ENCODE measurements at places on chromosomes 3 and 15.

DNA sequence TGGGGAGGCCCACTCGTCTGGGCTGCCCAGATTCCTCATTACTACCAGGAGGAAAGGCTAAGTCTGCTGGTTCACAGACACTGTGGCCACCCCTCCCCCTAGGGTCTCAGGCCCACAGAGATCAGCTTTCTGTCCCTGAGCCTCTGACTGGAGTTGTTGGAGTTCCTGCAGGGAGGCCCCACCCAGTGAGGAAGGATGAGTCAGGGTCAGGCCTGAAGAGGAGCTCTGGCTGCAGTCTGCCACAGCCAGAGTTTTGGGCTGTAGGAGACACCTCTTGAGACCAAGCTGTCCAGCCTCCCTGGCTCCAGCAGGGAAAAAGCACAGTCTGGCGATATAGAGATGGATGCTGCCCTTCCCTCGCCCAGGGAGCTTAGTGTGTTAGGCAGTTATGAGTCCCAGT, 720.9 kb upstream of the SEMA6D start:
- DNase-seq = no peak

DNA sequence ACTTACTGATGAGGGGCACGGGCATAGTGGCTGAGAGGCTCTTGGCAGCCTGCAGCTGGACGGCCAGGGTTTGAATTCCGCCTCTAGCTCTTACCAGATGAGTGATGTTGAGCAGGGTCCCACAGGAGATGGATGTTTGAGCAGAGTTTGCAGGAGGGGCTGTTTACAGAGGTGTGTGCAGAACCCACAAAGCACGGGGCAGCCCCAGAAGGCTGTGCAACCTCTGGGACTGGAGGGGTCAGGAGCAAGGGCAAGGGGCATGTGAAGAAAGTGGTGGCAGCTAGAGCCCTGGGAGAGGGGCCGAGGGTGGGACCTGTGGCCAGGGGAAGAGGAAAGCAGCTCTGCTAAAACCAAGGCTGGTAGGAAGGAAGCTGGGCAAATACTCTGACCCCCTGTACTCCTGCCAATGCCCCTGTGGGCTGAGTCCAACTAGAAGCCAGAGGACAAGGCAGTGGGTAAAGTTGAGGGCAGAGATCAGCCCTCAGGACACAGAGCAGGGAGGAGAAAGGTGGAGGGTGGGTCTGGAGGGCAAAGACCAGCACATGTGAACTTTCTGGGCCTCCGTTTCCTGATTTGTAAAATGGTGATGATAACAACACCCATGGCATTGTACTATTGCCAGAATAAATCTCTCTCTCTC, 53.9 kb upstream of the ITGA11 start:
- no peak for DNase-seq

DNA sequence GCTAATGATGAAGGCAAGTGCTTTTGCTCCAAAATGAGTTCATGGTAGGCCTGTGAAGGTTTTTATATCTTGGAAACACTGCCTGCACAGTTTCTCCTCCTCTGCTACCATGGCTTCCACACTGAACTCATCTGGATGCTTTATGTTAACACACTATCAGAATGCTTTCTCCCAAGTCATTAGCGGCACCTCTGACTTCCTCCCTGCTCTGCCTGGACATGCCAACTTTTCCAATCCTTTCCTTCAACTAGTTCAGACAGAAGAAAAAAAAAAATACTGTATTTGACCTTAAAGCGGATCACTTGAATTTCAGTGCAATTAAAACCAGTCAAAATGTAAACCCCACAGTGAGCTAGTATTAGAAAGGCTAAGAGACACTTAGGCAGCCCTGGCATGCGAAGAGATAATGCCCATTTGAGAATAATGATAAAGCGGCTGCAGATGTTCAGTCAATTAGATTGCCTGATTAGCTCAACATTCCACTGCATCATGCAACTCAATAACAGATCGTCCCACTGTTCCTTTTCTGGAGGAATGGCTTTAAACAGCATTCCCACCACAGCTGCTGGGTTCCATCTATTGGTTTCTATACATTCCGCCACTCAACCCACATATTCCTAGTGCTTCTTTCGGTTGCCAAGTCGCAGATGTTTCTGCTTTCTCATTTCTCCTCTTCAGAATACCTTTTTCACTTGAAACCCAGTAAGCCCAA, 51.7 kb downstream of the CNTN3 start:
- DNase-seq = no peak

GRCh38 chr3:12194209-12194608, 35.5 kb upstream of the TIMP4 start:
- no peak for DNase-seq

- no peak for DNase-seq
Measured at GRCh38 chr3:162437480-162437879, 940.9 kb downstream of the OTOL1 start.

GRCh38 chr3:59733041-59733809, 683.4 kb upstream of the CFAP20DC start:
- no peak for DNase-seq

DNA sequence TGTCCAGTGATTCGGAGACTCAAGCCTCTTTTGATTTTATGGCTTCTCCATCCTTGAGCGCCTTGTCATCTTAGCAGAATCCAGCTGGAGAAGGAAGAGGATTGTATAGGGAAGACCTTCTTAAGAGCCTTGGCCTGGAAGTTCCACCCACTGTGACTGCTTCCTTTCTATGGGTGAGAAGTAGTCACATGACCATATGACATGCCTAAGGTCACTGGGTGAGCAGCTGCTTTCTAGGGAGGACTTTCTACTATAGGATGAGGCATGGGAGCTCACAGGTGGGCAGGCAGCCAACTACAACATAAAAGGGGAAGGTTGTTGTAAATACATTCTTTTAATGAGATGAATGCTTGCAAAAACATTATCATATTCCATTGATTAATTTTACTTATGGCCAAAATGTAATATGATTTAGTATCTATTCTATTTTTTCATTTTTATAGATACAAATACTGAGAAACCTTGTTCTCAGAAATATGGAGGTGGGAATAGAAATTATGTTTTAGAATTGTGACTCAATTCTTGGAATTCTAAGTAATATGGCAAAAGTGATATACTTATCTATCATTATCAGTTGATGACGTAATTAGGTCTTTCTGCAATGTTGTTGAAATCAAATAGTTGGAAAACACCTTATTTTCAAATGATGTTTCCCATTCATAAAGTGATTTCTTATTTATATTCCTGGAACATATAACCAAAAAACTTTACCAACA, 53.6 kb upstream of the MINAR1 start:
- DNase-seq = no peak

DNA sequence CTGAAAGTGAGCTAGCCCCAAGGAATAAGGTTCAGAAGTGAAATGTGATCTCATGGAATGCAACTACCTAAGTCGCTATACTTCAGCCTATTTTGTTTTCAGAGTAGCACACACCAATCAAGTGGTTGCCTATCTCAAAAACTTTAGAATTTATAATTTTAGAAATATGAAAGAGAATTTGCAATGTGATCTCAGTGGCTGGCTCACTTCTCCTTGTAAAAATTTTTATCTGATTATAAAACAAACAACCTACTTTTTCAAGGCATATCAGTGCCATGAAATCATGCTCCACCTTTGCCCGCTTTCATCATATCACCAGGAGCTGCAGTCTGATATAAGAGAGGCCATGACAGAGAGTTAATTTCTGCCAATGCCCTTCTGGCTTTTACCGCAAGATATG, 47.3 kb downstream of the CLDN11 start:
- no peak for DNase-seq

- DNase-seq = no peak
Measured at GRCh38 chr3:126402178-126402577, 7.5 kb downstream of the CFAP100 start.

DNA sequence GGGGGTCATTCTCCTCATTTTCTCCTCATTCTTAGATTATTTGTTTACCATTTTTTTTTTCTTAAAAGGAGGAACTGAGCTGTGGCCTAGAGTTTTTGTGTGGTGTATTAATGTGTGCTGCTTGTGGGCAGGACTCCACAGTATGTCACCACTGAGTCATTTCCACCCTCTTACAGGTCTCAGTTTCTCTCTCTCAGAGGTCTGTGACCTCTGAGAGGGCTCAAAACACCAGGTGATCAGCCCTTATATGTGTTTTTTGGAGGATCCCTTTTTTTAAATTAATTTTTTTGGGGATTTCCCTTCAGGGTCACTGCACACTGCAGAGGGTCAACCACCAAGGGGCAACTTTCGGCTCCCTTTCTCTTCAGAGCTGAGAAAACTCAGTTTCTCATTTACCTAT, 166.4 kb downstream of the SUCNR1 start:
- no peak for DNase-seq

GRCh38 chr3:169659096-169659819, 4.3 kb downstream of the MECOM start:
- no peak for DNase-seq

GRCh38 chr15:98904544-98904943, 103.0 kb downstream of the PGPEP1L start:
- no peak for DNase-seq

DNA sequence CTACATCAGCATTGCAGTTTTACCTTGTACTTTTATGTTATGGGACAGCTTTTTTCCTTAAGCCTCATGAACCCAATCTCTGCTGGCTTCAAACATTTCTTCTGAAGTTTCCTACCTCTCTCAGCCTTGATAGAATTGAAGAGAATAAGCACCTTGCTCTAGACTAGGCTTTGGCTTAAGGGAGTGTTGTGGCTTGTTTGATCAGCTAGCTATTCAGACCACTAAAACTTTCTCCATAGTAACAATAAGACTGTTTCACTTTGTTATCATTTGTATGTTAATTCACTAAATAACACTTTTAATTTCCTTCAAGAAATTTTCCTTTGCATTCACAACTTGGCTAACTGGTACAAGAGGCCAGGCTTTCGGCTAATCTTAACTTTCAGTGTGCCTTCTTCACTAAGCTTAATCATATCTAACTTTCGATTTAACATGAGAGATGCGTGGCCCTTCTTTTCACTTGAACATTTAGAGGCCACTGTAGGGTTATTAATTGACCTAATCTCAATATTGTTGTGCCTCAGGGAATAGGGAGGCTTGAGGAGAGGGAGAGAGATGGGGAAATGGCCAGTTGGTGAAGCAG, 8.1 kb upstream of the TIGIT start:
- peak; percentile 45 for DNase-seq

DNA sequence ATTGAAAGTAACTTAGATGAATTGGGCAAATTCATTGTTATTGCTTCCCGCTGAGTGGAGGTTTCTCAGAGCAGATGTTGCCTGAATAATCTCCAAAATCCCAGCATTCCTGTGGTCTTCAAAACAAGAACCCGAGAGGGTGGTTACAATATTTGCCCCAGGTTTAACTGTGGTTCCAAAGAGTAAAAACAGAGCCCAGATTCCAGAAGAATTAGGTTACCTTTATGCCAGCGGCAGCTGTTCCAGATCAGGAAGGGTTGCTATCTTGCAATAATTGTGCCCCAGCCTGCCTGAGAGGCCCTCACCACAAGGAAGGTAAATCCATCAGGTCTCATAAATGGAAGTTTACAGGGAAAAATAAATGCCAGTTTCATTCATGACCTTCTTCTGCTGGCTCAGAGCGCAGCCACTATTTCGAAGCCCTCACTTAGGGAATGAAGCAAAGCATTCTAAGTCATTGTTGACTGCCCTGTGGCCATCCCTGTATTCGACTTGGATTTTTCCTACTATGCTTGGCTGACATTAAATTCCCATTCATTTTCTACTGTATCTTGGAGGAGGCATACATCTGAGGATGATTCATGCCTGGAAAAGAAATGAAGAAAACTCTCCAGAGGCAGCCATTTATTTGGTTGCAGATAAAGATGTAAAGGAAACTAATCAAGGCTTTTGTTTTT, 54.6 kb downstream of the SSUH2 start:
- no peak for DNase-seq

GRCh38 chr3:117671722-117672318, 962.2 kb downstream of the TUSC7 start:
- no peak for DNase-seq

- no peak for DNase-seq
Measured at GRCh38 chr3:4588466-4588865, 95.3 kb downstream of the ITPR1 start.

GRCh38 chr15:40695469-40695890, 506 bp downstream of the RAD51 start:
- DNase-seq = peak; percentile 13

GRCh38 chr15:34335176-34336032, 2.2 kb downstream of the SLC12A6 start:
- DNase-seq = no peak

GRCh38 chr3:197501879-197502620, 53.7 kb downstream of the BDH1 start:
- no peak for DNase-seq

- no peak for DNase-seq
Measured at GRCh38 chr3:127734754-127735473, 62.2 kb downstream of the ABTB1 start.

DNA sequence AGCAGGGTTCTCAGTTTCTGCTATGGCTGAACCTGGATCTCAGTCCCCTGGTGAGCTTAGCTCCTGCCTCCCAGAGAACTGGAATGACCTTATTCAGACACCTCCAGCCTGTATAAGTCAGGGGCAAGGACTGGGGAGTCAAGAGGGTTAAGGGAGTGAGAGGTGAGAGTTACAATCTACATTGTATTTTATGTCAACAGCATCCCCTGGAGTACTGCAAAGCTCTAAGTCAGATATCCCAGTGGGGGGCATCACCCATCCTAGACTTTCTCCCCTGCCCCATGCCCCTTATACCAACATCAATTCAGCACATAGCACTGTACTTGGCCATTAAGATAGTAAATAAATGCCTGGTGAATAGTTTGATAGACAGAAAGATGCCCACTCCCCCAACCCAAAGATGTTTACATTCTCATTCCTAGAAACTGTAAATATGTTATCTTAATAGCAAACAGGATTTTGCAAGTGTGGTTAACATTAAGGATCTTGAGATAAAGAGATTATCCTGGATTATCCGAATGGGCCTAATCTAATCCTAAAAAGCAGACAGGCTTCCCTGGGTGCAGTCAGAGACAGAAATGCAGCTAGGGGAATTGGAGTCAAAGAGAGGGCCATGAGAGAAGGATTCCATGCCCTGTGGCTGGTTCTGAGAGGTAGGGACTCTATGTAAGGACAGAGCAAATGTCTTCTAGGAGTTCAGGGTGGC, 132.3 kb upstream of the RASGRP1 start:
- DNase-seq = no peak

DNA sequence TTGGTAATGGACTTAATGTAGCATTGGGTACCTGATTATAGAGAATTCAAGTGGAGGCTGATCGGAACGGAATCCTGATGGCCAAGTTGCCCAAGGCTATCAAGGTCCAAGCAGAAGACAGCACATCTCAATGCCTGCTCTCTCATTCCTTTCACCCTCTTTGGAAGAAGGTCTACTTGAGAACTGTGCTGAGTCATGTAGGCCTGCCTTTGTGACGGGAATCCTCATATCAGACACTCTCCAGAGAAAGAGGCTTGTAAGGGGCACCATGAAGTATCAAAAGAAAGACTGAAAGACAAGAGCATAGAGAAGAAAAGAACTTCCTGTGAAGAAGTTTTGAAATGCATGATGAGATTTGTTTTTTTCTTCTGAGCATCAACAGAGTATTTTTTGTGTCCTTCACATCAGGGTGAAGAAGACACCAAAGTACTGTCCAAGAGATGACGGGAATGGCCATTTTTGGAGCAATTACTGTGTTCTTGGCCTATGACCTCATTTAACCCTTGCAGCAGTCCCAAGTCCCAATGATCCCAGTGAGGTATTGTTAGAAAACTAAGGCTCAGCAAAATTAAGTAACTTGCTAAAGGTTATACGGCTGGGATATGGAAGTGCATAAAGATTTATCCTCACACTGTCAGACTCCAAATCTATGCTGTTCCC, 13.2 kb upstream of the LARP6 start:
- no peak for DNase-seq

- DNase-seq = no peak
Measured at GRCh38 chr3:124246949-124247348, 255.0 kb upstream of the ROPN1 start.

GRCh38 chr3:71446734-71447133, 136.8 kb downstream of the FOXP1 start:
- no peak for DNase-seq

GRCh38 chr3:55097441-55097840, 169.6 kb upstream of the LRTM1 start:
- DNase-seq = no peak

Measured in central memory CD4-positive, alpha-beta T cell (primary cell).